Activated T-helper 17 cell treated with anti-CD3 and anti-CD28 coated beads, Interleukin-2, amount 50 U/mL, for 72 hours (primary cell): ENCODE measurements at places on chromosomes 16 and 17.

DNA sequence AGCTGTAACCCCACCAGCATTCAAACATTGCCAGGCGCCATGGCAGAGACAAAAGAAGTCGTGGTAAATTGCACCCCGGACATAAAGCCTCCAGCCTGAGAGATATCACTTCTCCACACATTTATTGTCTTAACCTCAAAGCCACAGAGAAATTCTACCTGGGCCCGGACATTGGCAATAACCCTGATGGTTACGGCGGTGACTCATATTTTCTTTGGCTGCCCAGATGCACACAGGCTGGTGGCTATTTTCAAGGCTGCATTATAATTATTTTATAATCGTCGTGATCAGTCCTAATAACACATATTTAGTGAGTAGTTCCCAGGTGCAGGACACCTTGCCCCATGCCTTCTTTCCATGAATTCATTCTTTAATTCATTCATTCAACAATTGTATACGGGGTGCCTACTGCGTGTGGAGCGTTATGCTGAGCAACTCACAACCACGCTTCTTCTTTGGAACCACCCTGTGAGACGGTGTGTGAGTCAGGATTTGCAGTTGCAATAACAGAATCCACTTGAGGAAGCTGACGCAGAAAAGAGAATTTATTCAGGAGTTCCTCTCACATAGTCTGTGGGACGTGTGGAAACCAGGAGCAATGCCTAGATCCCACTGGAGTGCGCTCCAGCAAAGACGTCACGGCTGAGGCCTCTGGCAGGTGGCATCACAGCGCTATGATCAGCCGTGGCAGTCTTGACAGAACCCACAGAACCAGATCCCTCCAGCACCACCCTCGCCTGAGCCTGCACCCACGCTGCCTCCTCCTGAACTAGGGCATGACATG, 245.7 kb downstream of the FOXL1 start:
- ATAC-seq: no peak

DNA sequence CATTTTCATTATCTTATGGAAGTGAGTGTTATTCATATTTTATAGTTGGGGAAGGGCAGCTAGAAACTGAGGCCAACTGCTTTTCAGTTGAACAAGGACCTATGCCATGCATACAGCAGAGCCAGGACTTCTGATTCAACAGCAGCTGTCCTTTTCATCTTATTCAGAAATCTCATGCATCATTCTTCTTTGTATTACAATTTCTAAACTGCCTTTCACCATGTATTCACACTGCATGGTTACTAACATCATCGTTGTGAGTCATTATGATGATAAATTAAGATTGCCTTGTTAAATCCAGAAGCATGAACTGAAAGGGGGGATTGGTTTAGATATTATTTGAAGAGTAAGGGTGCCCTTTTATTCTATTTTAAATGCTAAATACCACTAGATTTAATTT, 1470.1 kb upstream of the GOT2 start:
- ATAC-seq: no peak

GRCh38 chr17:72236980-72237633, 116.3 kb downstream of the SOX9 start:
- no peak for ATAC-seq

DNA sequence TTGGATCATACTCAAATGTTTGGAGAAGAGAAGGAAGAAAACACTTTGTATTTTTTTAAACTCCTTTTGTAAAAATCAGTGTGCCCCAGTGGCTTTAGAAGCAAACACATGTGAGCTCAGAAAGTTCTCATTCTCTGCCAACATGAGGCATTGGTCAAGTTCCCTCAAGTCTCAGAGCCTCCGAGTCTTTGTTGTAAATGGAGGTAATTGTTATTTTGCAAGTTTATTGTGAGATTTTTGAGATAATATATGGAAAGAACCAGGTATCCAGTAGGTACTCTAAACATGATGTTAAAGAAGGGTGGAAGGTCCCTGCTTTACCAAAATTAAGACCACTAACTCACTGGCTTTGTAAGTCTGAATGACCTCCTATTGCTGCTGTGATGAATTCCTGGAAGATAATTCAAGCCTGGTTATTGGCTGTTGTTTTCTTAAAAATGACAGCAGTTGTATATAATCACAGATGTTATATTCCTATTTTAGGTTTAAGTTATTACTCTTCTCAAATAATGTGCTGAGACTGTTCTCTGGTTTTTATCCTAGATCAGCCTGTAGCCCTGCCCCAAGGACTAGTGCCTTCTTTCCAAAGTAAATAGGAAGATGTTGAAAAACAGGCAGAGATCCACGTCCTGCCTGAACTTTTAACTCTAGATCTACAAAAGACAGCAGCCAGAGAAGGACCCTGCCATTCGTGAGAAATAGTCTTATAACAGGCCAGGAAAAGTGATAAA, 2.4 kb downstream of the HLF start:
- no peak for ATAC-seq

DNA sequence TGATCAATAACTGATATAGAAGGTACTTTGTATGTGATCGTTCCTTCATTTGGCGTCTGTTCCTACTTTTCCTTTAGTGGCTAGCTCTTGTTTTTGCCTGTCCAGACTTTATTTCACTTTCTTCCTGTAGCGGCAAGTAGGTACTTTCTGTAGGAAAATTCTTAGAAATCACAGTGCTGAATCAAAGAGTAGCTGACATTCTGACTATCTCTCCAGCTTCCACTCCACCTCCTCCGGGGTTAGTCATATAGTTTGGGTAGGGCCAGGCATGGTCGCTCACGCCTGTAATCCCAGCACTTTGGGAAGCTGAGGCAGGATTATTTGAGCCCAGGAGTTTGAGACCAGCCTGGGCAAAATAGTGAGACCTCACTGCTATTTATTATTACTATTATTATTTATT, 29.9 kb upstream of the PAFAH1B1 start:
- no peak for ATAC-seq

- no peak for ATAC-seq
These were observed 440.6 kb downstream of the HS3ST3B1 start for GRCh38 chr17:14741491-14741890.

GRCh38 chr17:43155666-43156065, 15.3 kb upstream of the NBR1 start:
- ATAC-seq: no peak

GRCh38 chr17:81015136-81015535, 19.8 kb upstream of the BAIAP2 start:
- ATAC-seq: no peak

- ATAC-seq: no peak
These were observed 16.1 kb upstream of the KCNJ12 start for GRCh38 chr17:21360048-21360447.

GRCh38 chr17:31385428-31386285, 5.8 kb upstream of the RAB11FIP4 start:
- ATAC-seq: no peak

DNA sequence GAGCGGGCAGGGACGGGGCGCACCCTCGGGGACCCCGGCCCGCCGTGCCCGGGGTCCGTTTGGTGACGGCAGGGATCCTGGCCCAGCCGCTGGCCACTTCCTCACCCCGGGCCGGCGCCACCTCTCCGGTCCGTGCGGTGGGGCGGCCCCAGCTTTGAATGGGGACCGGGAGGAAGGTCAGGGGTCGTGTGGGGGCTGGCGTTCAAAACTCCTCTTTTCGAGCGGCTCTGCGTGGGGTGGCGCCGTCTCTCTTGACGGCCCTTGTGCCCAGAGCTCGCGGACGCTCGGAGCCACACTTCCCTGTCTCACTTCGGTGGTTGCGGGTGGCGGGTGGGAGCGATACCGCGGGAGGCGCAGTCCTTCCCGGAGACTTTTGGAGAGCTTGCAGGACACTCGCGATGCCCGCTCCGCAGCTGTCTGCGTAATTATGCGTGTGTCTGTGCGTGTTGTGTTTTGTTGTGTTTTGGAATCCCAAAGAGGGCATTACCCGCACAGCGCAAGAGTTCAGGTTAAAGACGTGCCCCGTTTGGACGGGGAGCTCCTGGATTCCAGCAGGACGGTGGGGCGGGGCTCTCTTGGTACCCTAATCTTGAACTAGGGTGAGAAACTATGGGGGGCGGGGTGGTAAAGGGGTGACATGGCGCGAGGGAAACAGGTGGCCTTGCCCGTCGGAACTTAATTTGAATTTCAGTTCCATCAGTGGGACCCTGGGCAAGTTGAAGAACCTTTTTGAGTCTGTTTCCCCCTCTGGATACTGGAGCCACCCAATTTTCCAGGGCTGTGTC, 637 bp downstream of the PLCG2 start:
- peak; percentile 24 for ATAC-seq

DNA sequence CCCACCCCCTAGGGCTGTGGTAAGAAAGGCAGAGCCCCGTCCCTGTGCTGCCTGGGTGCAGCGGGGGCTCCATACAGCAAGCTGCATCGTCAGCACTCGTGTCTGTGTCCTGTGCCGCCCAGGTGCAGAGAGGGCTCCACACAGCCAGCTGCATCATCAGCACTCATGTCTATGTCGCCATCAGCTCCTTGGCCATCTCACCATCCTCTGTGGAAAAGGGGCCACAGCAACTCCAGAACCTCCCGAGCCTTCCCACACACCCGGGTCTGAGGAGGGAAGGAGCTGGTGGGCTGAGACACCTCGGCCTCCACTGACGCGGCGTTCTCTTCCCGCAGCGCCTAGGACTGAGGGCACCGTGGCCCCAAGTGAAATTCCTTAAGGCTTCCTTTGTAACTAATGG, 72.9 kb upstream of the CHMP6 start:
- ATAC-seq: peak; percentile 4

- ATAC-seq: no peak
These were observed 40.5 kb upstream of the MGAT5B start for GRCh38 chr17:76827736-76828135.

- no peak for ATAC-seq
These were observed 75.6 kb upstream of the RBFOX1 start for GRCh38 chr16:7257016-7257415.

GRCh38 chr16:70159355-70160348, 13.9 kb upstream of the CLEC18C start:
- ATAC-seq: no peak

GRCh38 chr16:15532825-15533224, 98.4 kb downstream of the BMERB1 start:
- no peak for ATAC-seq
